ENCODE measurements at places on chromosomes 11 and 22.

DNA sequence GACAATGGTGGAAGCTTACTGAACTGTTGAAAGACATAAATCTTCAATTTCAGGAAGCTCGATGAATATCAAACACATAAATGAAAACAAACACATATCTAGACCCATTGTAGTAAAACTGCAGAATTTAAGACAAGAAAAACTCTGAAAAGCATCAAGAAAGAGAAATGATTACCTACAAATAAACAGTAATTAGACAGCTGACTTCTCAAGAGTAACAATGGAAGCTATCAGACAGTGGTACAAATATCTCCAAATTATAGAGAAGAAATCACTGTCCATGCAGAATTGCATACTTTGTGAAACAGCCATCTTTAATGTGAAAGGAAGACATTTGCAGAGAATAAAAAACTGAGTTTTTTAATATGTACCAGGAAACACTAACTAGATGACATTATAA is 45.7 kb downstream of the ANO3 start:
- no peak for DNase-seq

GRCh38 chr11:105220121-105220520 is 80.6 kb upstream of the CARD18 start:
- DNase-seq, result no peak

- DNase-seq, result no peak
Measured at GRCh38 chr11:125287491-125288210, 123.1 kb downstream of the PKNOX2 start.

DNA sequence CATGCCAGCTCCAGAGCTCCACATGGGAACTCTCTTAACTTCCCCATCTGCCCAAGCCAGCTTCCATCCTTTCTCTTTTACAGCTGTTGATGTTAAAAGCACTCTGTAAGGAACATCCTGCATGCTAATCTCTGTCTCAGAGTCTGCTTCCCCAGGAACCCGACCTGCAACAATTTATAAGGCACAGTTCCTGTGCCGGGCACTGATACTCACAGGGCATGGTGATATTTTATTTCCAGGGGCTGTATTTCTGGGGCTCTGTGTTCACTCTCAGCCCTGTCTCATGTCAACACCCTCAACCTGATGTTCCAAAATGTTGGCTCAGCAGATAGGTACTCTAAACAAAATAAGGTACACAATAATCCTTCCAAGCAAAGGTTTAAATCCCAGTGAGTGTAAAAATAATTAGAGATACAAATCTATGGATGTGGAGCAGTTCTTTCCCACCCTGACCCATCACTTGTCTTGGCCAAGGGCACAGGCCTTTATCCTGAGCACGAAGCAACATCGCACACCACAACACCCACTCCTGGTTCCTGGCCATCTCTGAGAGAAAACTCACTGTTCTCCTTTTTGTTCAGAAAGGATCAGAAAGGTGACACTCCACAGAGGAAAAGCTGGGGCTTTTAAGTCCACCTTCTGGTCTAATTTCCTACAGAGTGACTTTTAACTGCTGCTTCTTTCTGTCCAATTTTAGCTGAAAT is 44.8 kb upstream of the C11orf87 start:
- DNase-seq, result no peak

- DNase-seq, result no peak
Measured at GRCh38 chr11:13720940-13721339, 52.5 kb downstream of the FAR1 start.

- DNase-seq, result no peak
Measured at GRCh38 chr11:83933008-83933407, 646.8 kb upstream of the CCDC90B start.

GRCh38 chr22:44112191-44112590 is 68.5 kb upstream of the PARVG start:
- no peak for DNase-seq

DNA sequence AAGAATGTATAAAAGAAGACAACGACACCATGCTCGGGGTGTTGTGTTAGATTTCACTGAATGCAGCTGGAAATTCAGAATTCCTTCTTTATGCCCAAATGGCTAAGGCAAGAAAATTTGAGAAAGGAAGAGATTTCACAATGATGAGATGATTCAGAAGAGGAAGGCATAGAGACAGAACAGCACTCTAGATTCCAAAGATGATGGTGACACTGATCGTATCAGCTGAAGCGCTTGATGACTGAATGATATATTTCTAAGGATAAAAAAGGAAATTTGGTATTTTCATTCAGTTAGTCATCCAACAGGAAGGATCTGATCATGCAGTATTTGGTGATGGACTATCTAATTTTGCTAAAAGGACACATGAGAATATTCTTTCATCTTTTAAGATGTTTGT is 189.2 kb downstream of the EFCAB6 start:
- no peak for DNase-seq

Measured in stimulated activated CD8-positive, alpha-beta memory T cell treated with anti-CD3 and anti-CD28 coated beads, Interleukin-4, amount 100 ng/mL, for 1 hour (primary cell).